ENCODE measurements at places on chromosomes 3 and 15.

DNA sequence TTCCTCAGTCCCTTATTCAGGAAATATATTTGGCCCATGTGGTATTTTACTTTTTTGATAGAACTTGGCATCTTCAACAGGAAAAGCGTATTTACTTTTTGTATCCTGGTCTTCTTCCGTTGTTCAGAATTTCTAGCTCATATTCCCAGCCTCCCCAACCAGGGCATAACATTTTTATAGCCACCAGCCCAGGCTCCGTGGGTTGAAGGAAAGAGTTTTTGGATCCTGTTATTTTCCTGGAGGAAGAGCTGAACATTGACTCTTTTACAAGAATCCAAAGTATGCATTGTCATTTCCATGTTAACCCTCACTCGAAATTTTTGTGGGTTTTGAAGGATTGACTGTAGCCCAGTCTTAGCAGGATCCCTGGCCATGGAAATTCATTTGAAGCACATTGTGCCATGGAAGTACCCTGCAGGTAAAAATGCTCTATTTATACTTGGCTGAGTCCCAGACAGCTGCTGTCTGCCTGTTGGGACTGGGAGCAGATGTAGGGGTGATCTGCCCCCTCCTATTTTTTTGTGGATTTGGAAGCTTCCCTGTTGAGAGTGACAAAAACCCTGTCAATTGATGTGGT, 98.8 kb downstream of the AKAP13 start:
- DNase-seq, result no peak

GRCh38 chr3:143334231-143334630, 214.7 kb downstream of the CHST2 start:
- DNase-seq, result no peak

DNA sequence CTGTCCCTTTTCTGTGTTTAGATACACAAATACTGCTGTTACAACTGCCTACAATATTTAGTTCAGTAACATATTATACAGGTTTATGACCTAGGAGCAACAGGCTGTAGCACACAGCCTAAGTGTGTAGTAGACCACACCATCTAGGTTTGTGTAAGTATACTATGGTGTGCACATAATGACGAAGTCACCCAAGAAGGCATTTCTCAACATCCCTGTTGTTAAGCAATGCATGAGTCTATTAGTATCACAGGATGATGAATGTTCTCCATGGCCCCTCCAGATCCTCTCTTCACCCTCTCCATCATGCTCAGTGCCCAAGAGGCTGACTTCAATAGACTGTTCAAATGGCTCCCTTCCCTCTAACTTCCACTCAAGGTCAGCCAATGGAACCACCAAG, 14.6 kb upstream of the SEC62 start:
- no peak for DNase-seq

DNA sequence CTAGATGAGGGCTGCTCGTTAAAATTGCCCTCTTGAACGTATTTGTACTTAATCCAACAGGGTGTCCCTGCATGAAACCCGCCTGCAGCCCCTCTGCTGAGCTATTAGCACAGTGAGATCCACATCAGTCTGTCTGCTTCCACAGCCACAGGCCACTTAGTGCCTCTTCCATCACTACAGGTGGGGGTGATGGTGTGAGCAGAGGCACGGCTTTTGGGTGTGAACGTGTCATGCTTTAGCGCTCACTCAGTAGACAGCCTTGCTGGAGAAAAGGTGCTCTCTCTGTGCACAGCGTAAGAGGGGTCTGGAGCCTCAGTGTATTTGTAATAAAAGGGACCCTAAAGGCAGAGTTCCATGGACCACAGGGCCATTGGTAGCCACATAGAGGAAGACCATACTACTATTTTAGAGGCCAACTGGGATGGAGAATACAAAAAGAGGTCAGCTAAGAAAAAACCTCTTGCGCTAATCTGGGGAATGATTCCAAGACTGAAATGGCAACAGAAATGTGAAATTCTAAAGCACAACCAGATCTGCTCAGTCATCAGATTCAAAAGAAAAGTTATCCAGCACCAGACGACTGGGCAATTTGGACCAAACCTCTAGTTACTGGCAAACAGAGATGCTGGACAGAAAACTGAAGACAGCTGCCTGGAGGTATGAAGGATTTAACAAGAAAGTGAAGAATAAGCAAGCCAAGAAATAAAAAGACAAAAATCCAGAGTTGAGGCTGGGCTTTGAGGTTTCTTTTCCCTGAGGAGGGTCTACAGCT, 120.2 kb downstream of the ATP10A start:
- DNase-seq, result no peak

DNA sequence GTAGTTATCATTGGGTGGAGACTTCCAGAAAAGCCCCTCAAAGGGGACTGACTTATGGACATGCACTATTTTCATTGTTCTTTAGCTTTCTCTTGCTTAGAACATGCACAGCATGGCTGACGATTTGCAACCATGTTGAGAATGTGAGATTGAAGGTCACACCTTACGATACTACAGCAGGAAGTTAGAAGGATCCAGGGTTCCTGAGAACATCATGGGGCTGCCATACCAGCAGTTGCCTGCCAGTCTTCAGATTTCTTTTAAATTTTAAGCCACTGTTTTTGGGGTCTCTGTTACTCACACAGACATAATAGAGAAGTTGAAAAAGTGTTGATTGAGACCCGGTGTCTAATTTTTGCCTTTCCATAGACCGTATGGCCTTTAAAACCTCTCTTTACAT, 396.5 kb downstream of the MECOM start:
- DNase-seq, result no peak

DNA sequence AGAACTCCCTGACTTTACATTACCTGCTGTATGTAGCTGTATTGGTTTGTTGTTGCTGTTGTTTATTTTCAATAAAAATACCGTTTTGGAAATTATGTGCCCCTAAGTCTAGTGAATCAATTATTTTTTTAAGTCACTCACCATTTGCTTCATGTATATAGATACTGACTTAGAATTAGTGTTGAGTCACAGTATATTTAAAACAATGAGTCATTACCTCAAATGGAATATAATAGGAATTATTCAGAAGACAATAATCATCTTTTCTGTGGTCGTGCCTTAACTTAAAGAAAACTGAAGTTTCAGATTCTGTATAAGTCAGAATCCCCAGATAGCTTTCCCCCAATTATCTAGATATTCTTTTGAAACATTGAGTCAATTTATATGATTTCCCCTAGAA, 21.0 kb upstream of the ALDH1A2 start:
- DNase-seq, result no peak

DNA sequence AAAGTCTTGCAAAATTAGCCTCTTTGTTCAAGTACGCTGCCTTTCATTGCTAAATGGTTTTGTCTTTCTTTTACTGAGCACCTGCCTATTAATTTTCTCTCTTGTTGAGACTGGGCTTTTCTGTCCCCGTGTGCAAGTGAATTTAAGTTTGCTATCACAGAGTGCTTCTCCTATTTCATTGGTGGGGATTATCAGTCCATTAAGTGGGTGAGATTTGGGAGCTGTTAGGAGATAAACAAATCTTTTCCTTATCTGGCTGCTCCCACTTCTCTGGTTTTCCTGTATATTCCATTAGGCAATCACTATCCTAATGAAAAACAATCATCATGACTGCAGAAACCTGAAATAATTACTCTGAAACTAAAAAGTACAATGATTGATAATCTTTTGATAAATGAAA, 254.2 kb downstream of the NR1D2 start:
- DNase-seq, result no peak

GRCh38 chr15:83698294-83698693, 44.4 kb downstream of the ADAMTSL3 start:
- no peak for DNase-seq

- no peak for DNase-seq
These were observed 11.4 kb downstream of the MAN2A2 start for GRCh38 chr15:90914305-90915080.

GRCh38 chr3:115325539-115325938, 178.5 kb upstream of the ZBTB20 start:
- DNase-seq, result no peak

- no peak for DNase-seq
These were observed 28.9 kb upstream of the MITF start for GRCh38 chr3:69710153-69710977.

DNA sequence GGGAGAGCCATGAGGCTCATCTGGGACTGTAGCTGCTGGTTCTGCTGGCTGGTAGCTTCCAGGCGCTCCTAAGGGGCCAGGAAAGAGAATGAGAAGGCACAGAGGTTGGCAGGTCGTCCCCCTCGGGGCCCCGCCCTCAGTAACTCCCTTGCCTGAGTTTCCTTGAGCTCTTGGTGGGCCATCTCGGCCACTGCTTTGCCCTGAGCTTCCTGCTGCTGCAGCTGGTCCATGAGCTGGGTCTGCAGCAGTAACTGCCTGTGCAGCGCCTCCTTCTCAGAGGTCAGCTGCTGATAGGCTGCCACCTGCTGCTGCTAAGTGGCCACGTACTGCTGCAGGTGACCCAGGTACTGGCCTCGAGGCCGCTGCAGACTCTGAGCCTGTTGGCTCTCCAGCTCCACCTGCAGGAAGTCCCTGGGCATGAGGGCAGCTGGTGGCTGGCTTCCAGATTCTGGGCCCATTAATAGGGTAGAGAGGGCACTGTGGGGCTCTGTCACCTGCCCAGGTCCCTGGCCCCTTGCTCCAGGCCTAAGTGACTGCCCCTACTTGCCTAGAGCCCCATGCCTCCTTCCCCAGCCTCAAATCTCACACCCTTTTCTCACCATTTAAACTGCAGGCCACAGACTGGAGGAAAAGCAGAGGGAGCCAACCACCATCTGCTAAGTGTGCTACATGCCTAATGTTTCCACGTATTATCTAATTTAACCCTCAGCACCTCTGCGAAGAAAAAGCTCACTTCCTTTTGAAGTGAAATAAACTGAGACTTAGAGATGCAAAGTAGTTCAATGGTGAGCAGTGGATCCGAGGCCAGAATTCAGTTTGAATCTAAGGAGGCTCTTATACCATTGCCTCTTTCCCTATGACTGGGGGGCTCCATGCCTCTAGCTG, 10.8 kb upstream of the VPS33B start:
- no peak for DNase-seq

DNA sequence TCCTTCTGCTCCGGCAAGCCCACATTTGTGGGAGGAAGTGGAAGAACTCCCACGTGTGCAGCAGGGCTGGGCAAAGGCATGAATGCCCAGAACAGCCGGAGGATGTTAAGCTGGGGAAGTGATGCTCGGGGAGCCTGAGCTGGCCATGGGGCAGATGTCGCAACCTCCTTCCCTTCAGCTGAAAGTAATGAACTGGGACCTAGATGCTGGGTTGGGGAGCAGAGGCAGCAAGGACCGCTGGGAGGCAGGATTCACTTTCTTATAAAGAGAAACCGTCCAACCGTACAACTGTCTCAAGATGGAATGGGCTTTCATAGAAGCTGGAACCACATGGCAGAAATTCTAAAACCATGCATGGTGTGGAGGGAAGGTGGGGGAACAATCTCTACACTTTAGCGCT, 290.9 kb downstream of the OCA2 start:
- no peak for DNase-seq

DNA sequence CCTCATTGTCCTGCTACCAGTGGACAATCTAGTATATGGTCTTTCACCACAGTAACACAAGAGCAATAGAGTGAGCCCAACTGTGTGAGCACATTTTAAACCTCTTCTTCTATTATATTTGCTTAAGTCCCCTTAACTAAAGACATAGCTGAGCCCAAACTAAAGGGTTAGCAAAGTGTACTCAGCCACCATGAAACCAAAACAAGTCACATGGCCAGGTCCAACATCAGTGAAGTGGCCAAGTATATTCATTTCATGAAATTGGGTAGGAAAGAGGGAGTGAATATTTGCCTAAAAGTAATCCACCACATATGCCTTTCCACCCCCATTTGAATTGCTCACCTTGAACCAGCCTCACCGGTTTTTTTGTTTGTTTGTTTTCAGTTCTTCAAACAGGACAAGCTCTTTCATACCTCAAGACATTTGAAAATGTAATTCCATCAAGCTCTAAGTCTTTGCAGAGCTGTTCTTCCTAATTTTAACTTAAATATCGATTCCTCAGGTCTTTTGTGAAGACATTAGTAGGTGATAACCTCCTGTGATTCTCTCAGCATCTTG, 327.0 kb upstream of the SEMA6D start:
- DNase-seq, result no peak

DNA sequence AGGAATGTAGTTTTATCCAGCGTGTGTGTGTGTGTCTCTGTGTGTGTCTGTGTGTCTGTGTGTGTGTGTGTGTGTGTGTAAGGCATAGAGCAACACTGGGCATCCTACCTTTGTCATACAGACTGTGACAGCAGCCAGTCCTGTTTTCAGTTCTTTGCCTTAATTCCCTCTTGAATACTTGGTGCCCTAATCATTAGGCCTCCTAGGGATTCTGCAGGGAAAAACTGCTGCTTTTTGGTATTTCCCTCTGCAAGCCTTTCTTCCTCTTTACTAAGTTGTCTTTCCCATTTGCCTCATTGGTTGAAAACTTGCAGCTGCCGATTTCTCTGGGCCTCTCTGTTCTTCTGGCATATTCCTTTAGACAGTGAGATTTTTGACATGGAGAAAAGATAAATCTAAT, 9.2 kb downstream of the SLC25A36 start:
- no peak for DNase-seq

DNA sequence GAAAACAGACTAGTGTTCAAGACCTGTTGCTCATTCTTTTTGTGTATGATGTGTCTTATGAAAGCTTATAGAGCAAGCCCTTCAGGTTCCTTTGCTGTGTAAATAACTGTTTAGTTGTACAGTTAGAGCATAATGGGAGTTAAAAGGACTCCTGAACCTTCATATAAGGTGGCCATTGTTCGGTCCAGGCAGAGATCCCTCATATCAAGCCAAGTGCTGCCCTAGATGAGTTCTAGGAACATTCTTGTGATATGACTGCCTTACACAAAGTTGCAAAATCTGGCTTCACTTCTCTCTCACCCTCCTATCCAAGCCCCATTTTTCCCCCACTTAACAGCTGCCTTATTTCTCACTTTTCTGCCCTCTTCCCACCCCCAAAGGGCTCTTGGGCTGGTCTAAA, 26.9 kb downstream of the GYG1 start:
- DNase-seq, result no peak

DNA sequence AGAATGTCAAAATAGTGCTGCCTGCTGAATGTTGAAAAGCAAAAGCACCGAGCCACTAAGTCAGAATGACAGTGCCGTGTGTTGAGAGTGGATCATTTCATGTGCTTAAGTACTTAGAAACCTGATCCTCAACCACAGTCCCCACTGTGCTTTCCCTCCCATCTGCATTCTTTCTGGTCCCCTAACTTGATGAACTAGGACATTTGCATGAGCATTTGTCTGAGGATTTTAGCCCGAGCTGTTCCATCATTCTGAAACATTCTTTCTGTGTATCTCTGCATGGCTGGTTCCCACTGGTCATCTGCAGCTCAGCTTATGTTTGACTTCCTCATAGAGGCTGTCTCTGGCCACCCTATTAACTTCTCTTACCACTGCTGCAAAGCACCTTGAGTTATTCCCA, 42.0 kb downstream of the SST start:
- DNase-seq, result no peak

DNA sequence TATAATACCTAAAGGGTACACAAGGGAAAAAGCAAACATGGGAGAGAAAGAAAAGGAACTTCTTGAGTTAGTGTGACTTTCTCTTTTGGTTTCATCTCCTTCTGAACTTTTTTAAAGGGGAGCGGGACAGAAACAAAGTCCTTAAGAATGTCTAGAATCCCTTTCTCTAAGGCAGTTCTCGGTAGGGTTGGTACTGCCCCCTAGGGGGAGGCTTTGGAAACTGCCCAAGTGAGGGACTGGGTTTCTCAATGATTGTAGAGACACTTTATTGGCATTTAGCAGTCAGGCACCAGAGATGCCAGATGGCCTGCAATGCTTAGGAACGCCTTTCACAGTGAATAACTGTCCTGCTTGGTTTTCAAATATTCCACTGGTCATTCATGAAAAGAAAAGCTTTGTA, 172.7 kb downstream of the WDR72 start:
- DNase-seq, result no peak

GRCh38 chr3:131233900-131234668, 147.5 kb upstream of the NUDT16 start:
- no peak for DNase-seq

Measured in stimulated activated CD8-positive, alpha-beta memory T cell treated with anti-CD3 and anti-CD28 coated beads, Interleukin-4, amount 100 ng/mL, for 4 hours (primary cell).